ENCODE measurements at places on chromosomes 7 and 10.

DNA sequence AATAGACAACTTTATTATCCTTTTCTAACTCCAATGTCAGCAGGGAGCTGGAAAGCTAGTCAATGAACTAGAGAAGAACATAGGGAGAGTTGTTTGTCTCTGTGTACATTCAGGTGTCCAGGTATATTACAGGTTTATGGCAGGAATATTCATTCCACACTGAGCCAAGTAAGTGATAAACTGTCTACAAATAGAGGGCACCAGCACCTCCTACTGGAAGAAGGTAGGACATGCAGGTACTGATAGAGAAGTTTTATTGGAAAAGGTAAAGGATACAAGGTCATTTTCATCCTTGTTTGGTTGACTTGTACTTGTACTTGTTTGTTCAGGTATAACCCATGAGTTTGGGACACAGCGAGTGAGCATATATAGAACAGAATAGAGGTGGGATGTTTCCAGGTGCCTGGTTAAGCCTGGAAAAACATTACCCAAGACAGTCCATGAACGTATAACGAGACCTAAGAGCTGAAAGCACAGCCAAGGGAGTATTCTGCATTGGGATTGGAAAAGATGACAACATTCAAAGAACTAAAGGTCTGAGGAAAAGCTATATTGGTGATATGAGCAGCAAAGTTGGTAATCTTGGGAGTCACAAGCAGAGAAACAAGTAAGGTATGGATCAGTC is 61.4 kb upstream of the PPP1R3C start:
- peak; percentile 14 for DNase-seq
- no peaks in the 10 kb centered on the region for H3K27me3 ChIP-seq
- H3K4me3 ChIP-seq = no peak overlapping the region
- no peak overlapping the region for H3K27ac ChIP-seq

- DNase-seq = no peak
- H3K4me1 ChIP-seq = no peaks in the 10 kb centered on the region
- H3K27ac ChIP-seq = no peak overlapping the region
- H3K36me3 ChIP-seq = no peaks in the 10 kb centered on the region
- H3K27me3 ChIP-seq = no peaks in the 10 kb centered on the region
Measured at GRCh38 chr7:47663213-47663612, 81.3 kb upstream of the TNS3 start.

DNA sequence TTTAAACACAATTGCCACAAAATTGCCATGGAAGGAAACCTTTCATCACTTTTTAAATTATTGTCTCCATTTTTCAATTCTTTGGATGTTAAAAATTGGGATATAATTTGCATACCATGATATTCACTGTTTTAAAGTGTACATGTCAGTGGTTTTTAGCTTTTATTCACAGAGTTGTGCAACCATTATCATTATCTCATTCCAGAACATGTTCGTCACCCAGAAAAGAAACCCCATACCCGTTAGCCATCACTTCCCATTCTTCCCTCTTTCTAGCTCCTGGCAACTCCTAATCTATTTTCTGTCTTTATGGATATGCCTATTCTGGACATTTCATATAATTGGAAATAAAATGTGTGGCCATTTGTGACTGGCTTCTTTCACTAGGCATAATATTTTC is 260.3 kb upstream of the FERD3L start:
- no peak overlapping the region for H3K27ac ChIP-seq
- H3K27me3 ChIP-seq = no peaks in the 10 kb centered on the region
- no peak overlapping the region for H3K4me3 ChIP-seq
- DNase-seq = no peak

GRCh38 chr10:16787361-16787791 is 29.8 kb downstream of the RSU1 start:
- peak overlapping the region; percentile 65 for H3K27ac ChIP-seq
- peak; percentile 38 for DNase-seq
- no peaks in the 10 kb centered on the region for H3K36me3 ChIP-seq
- H3K4me1 ChIP-seq = peaks cover 23% of the 10 kb centered on the region

DNA sequence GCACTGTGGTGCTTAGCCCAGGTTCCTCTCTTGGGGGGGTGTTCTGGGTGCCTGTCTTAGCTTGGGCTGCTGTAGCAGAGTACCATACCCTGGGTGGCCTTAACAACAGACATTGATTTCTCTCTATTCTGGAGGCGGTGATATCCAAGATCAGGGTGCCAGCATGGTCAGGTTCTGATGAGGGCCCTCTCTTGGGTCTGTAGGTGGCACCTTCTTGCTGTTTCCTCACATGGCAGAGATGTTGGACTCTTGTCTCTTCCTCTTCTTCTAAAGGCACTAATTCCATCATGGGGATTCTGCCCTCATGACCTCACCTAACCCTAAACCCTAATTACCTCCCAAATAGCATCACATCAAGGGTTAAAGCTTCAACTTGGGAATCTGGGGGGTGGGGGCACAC is 19.9 kb upstream of the CRHR2 start:
- H3K27me3 ChIP-seq = no peaks in the 10 kb centered on the region
- H3K4me1 ChIP-seq = no peaks in the 10 kb centered on the region
- H3K27ac ChIP-seq = no peak overlapping the region
- DNase-seq = peak; percentile 50
- no peak overlapping the region for H3K4me3 ChIP-seq

DNA sequence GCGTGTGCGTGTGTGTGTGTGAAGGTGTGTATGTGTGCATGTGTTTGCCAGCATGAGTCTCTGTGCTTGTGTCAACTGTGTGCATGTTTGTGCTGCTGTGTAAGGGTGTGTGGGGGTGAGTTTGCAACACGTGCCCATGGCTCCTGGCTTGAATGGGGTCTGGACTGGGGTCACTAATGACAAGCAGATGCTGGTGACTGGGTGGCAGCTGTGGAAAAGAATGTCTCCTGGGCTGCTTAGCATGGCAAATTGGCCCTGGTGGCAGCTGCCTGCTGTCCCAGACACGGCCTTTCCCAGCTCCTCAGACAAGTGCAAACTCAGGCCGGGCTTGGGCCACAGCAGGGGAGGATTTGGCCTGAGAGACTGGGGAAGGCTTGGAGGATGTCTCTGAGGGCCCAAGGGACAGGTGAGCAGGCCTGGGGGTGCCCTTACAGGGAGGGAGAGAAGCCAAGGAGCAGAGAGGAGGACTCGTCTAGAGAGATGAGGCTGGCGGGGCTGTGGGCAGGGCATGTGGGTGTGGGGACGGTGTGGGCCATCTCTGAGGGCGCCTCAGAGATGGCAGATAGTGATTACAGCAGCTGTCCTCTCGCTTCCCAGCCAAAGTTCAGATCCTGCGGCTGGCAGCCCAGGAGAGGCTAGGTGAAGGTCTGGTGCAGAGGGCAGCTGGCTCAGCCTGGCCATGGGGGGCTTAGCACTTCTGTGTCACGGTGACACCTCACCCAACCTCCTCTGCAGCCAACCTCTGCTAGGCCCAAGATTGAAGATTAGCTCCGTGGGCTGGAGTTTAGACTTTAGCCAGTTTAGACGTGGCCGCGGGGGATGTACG is 1.5 kb downstream of the AQP1 start:
- DNase-seq = no peak
- H3K27me3 ChIP-seq = no peaks in the 10 kb centered on the region
- H3K4me1 ChIP-seq = no peaks in the 10 kb centered on the region
- no peak overlapping the region for H3K4me3 ChIP-seq

DNA sequence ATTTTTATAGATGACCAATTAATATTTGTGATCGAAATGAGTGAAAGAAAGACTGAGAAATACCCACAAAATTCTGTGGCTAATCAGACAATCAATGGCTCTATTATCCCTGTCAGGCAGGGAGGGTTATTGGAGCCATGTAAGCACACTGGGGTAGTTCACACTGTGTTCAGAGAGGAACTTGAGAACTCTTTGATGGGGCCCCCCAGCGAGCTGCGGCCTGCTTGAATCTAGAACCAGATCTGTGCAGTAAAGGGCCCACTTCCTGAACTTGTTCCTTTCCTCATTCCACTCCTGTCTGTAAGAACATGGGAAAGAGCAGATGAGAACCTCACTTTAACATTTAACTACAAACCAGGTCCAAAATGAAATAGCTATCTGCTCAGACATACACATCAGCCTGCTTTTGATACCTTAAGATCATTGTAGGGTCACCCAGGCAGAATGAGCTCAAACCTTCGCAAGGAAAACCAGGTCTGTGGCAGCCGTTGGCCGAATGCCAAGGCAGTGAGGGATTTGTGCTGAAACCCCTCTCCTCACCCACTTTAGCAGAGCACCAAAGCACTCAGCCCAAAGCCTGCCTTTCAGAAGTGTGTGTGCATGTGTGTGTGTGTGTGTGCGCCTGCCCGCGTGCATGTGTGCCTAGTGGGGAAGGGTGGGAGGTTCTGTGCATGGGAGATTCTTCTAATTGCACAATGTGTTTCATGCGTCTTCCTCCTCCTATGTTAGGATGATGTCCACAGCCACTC is 365.6 kb upstream of the MGMT start:
- H3K4me1 ChIP-seq = peaks cover 39% of the 10 kb centered on the region
- no peak overlapping the region for H3K4me3 ChIP-seq
- H3K27ac ChIP-seq = no peak overlapping the region
- H3K27me3 ChIP-seq = no peaks in the 10 kb centered on the region
- H3K36me3 ChIP-seq = no peaks in the 10 kb centered on the region
- DNase-seq = peak; percentile 10

DNA sequence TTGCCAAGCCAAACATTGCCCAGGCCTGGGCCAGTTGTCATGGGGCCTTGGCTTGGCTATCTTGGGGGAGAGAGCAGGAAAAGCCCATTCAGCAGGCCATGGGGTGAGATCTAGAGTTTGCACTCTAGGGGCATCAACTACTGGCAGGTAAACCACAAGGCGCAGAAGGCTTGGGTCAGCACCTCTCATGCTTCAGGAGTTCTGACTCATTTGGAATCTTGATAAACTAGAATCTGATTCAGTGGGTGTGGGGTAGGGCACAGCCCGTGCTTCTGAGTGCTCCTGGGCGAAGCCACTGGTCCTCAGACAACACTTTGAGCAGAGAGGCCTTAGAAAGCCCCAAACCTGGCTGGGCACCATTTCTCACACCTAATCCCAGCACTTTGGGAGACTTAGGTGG is 81.1 kb downstream of the RGS10 start:
- H3K4me3 ChIP-seq = no peak overlapping the region
- no peaks in the 10 kb centered on the region for H3K27me3 ChIP-seq
- no peak overlapping the region for H3K27ac ChIP-seq
- H3K36me3 ChIP-seq = no peaks in the 10 kb centered on the region
- H3K4me1 ChIP-seq = no peaks in the 10 kb centered on the region
- DNase-seq = no peak

DNA sequence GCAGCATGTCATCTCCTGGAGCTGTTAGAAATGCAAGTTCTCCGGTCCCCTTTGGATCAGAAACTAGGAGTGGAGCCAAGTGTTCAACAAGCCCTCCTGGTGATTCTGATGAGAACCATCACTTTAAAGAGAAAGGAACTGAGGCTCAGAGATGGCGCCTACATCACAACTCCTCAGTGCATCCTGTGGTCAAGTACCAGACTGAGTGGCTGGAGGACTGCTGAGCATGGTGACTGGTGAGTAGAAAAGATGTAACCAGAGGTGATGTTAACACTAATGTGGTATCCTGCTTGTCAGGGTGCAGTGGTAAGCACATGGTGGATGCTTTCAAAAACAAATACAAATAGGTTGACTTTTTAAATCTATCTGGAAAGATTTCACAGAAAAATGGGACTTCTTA is 3.5 kb upstream of the OIT3 start:
- H3K27ac ChIP-seq = no peak overlapping the region
- DNase-seq = no peak
- H3K4me1 ChIP-seq = no peaks in the 10 kb centered on the region
- no peaks in the 10 kb centered on the region for H3K27me3 ChIP-seq
- H3K4me3 ChIP-seq = no peak overlapping the region
- no peaks in the 10 kb centered on the region for H3K36me3 ChIP-seq

DNA sequence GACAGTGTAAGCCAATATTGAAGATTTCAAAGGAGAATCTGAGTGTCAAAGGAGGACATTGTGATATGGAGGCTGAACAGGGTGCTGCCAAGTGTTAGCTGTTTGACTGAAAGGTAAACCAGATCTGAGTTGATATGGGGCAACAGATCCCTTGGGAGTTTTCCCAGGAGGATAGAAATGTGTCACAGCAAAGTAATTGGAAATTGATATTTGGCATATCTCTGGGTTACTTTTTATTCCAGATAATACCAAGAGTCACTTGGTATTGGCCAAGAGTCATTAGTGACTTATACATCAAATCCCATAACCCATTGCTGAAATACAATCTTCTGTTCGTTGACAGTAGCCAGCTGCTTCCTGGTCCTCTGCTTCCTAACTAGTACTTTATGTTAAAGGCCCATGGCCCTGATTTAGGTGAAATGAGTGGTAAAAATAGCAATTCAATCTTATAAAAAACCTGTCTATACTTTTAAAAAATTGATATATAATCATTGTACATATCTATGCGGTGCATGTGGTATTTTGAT is 922.9 kb downstream of the LRMDA start:
- no peak overlapping the region for H3K27ac ChIP-seq
- H3K36me3 ChIP-seq = no peaks in the 10 kb centered on the region
- H3K27me3 ChIP-seq = no peaks in the 10 kb centered on the region
- H3K4me3 ChIP-seq = no peak overlapping the region

- no peaks in the 10 kb centered on the region for H3K36me3 ChIP-seq
- no peaks in the 10 kb centered on the region for H3K27me3 ChIP-seq
- H3K4me3 ChIP-seq = no peak overlapping the region
- no peaks in the 10 kb centered on the region for H3K4me1 ChIP-seq
Measured at GRCh38 chr7:19284596-19285300, 139.5 kb upstream of the FERD3L start.

DNA sequence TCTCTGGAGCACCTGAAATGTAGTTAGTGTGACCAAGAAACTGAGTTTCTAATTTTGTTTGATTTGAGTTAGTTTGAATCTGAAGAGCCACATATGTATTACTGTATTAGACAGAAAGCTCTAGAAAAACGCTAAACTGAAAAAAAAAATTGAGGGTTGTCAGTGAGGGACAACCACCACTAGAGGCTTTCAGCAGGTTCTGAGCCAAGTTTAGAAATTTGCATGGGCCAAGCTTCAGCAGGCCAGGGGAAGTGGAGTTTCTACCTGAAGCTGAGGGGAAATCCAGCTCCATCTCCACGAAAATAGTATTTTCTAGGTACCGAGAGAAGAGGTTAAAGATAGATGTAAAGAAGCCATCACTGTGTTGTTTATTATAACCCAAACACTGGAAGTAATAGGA is 77.9 kb upstream of the PLXNA4 start:
- H3K27ac ChIP-seq = no peak overlapping the region
- H3K4me3 ChIP-seq = no peak overlapping the region
- H3K36me3 ChIP-seq = no peaks in the 10 kb centered on the region
- no peaks in the 10 kb centered on the region for H3K27me3 ChIP-seq
- DNase-seq = no peak

DNA sequence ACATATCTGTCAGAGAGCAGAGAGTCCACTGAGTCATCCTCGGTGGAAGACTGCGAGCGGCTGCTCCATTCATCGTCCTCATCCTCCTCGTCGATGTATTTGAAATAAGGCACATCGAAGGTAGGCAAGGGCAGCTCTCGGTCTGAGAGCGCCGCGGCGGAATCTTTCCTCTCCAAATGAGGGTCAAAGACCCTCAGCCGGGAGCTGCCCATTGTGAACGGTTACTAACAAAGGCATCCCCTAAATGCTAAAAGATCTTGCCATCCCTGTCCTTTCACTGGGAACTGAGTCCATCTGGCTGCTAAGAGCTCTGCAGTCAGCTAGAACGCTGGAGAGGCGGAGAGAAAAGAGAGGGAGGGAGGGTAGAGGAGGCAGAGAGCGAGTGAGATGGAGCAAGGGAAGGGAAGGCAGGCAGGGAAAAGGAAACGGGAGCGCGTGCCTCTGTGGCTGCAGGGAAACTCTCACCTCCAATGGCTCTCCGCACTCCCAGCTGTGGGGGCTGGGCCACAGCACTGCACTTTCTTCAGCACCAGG is 163.4 kb downstream of the RAPGEF5 start:
- H3K27me3 ChIP-seq = no peaks in the 10 kb centered on the region
- no peaks in the 10 kb centered on the region for H3K4me1 ChIP-seq
- no peaks in the 10 kb centered on the region for H3K36me3 ChIP-seq
